Thyroid gland (tissue), 4 donors: ENCODE measurements at places on chromosomes 13 and 19. TPM values are rescaled to one million over a fixed set of nuclear protein-coding genes. Genes with fewer than 3 reads are reported as not detected.

- H3K4me1 ChIP-seq = no peaks in the 10 kb centered on the region
- H3K36me3 ChIP-seq = no peaks in the 10 kb centered on the region
- H3K4me3 ChIP-seq = no peak overlapping the region
- no peak overlapping the region for H3K27ac ChIP-seq
These were observed 930.8 kb downstream of the SLITRK5 start for GRCh38 chr13:88601949-88602348.

The PPFIA3 gene
- 5.0 TPM for total RNA-seq

DNA sequence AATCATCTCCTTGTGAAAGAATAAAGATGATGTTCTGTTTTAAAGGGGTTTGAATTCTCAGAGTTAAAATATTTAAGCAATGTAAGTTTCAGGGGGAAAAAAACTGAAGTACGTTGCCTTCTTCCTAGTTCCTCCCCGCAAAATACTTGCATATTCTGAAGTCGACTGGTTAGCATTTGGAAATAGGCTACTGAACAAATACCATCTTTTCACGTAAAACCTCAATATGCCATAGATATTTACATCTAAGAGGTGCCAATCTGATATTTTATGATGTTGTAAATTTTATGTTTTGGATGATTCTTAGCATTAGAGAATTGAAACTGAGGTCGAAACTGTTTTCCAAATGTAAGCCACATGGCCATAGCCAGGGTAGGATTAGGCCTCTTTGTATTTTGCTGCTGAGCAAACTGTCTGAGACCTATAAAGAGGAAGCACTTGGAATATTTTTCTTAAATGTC lies 138.3 kb downstream of the FLT1 start:
- H3K36me3 ChIP-seq = no peaks in the 10 kb centered on the region
- H3K4me3 ChIP-seq = no peak overlapping the region
- DNase-seq = no peak
- peaks cover 6% of the 10 kb centered on the region for H3K4me1 ChIP-seq
- no peak overlapping the region for H3K27ac ChIP-seq

DNA sequence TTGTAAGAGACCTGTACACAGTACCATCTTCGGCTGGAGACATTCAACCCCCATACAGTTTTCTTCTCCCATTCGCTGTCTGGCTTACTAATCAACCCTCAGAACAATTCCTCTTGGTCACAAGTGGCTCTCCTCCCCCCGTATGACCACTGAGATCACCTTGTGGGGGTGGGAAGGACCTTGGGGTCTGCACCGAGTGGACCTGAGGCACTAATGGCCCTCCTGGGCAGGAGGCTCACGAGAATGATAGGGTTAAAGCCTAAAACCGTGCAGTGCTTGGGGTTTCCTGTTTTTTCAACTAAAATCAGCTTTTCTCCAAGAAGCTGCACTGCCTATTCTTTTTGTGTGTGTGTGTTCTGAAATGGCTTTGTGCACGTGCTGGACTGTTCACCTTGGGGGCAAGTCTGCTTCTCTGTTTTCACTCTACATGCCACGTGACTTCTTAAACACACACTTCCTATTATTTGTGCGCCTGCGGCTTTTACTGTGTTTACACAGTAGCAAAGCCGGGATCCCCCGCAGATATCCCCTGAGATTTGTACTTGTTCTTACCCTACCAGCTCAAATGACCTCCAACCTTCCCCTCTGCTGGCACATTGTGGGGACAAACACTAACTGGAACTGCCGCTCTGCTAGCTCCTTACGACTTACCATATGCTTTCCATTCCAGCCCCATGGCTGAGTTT lies 12.3 kb downstream of the RBM26 start:
- H3K4me1 ChIP-seq = peaks cover 16% of the 10 kb centered on the region
- H3K4me3 ChIP-seq = no peak overlapping the region

- H3K36me3 ChIP-seq = no peaks in the 10 kb centered on the region
- H3K4me1 ChIP-seq = no peaks in the 10 kb centered on the region
- DNase-seq = no peak
These were observed 17.6 kb upstream of the TNFRSF19 start for GRCh38 chr13:23552661-23553060.

DNA sequence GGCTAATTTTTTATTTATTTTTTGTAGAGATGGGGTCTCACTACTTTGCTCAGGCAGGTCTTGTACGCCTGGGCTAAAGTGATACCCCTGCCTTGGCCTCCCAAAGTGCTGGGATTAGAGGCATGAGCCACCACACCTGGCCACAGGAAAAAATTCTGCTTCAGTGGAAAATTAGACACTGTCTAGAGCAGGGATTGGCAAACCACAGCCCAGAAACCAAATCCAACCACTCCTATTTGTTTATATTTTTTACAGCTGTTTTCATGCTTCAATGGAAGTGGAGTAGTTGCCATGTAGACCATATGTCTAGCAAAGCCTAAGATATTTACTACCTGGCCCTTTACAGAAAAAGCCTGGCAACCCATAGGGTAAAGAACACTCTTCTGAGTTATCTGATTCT lies 123.7 kb upstream of the MRI1 start:
- H3K27me3 ChIP-seq = no peaks in the 10 kb centered on the region
- no peak overlapping the region for H3K4me3 ChIP-seq
- H3K36me3 ChIP-seq = no peaks in the 10 kb centered on the region

- no peak for DNase-seq
- no peaks in the 10 kb centered on the region for H3K36me3 ChIP-seq
- H3K4me1 ChIP-seq = no peaks in the 10 kb centered on the region
- H3K27ac ChIP-seq = no peak overlapping the region
- H3K4me3 ChIP-seq = no peak overlapping the region
- H3K27me3 ChIP-seq = no peaks in the 10 kb centered on the region
These were observed 234.6 kb upstream of the RFC3 start for GRCh38 chr13:33583398-33583797.

The ZNF560 gene
- total RNA-seq = not detected

GRCh38 chr19:14039181-14039580 lies 7.6 kb downstream of the IL27RA start:
- no peak overlapping the region for H3K27ac ChIP-seq
- no peaks in the 10 kb centered on the region for H3K36me3 ChIP-seq
- no peaks in the 10 kb centered on the region for H3K27me3 ChIP-seq
- DNase-seq = no peak
- peaks cover 7% of the 10 kb centered on the region for H3K4me1 ChIP-seq
- no peak overlapping the region for H3K4me3 ChIP-seq

The ZNF285 gene
- total RNA-seq = 3.8 TPM

The PGLYRP2 gene
- not detected for total RNA-seq

The CYP2A6 gene
- total RNA-seq = not detected

The SLC25A41 gene
- total RNA-seq = 0.33 TPM

The DMKN gene
- 227 TPM for total RNA-seq

The B3GNT3 gene
- total RNA-seq = 0.78 TPM

- H3K4me3 ChIP-seq = no peak overlapping the region
- no peaks in the 10 kb centered on the region for H3K36me3 ChIP-seq
- H3K4me1 ChIP-seq = no peaks in the 10 kb centered on the region
- H3K27me3 ChIP-seq = no peaks in the 10 kb centered on the region
- no peak for DNase-seq
- H3K27ac ChIP-seq = no peak overlapping the region
These were observed 150.7 kb downstream of the ABCC4 start for GRCh38 chr13:95150555-95150954.

- no peaks in the 10 kb centered on the region for H3K36me3 ChIP-seq
- DNase-seq = no peak
- H3K4me3 ChIP-seq = no peak overlapping the region
- H3K4me1 ChIP-seq = no peaks in the 10 kb centered on the region
These were observed 414.4 kb downstream of the OLFM4 start for GRCh38 chr13:53442979-53443378.

DNA sequence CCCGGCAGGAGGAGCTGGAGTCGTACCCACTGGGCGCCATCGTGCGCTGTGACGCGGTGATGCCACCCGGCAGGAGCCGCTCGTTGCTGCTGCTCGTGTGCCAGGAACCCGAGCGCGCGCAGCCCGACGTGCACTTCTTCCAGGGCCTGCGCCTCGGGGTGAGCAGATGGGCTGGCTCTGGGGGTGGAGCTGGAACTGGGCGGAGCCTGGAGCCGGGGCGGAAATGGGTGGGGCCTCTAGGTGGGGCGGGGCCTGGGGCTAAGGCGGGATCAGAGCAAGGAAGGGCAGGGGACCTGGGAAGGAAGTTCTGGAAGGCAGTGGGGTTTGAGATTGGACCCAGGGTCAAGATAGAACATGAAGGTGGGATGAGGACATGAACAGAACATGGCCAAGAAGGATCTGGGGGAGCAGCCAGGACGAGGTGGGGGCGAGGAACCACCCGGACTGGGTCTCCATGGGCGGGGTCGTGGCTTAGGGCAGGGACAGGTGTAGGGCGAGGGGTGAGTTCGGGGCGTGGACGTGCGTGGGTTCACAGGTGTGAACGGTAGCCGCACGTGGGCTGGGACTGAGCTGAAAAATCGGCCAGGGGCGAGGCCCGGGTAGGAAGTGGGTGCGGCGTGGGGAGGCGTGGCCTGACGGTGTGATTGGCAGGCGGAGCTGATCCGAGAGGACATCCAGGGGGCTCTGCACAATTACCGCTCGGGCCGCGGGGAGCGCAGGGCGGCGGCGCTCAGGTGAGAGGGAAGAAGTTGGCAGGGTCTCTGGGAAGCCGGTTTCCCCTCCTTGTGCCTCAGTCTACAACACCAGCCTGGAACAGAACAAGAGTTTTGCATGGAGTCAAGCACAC lies 4.7 kb downstream of the EPS8L1 start:
- peaks cover 19% of the 10 kb centered on the region for H3K4me1 ChIP-seq
- DNase-seq = peak; percentile 48
- H3K27ac ChIP-seq = no peak overlapping the region
- no peaks in the 10 kb centered on the region for H3K27me3 ChIP-seq
- no peaks in the 10 kb centered on the region for H3K36me3 ChIP-seq

DNA sequence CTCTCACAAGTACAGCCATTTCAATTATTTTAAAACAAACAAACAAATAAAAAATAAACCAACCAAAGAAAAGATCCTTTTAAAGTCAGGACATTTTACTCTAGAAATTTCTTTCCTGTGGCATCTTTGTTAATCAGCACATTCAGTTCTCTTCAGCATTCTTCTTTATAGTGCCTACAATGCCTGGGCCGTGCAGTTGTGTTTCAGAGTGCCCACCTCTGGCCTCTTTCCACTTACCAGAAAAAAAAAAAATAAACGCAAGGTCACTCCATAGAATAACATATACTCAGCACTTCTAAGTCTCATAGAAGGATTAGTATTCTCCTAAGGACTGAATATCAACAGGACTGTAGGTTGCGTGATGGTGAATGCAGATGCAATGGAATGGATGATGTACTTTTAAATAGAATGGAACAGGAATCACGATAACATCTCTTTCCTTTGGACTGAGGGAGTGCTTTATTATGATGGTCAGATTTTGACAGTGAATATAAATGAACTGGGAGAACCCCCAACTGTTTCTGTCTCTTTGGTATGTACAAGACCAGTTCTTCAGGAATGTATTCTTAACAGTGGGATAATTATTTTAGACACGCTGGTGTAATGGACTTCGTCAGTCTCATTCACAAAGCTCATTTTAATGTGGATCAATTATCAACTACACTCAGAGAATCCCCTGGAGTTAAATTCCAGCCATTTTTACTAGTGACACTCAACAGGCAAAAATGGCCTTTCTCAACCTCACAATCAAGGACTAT lies 125.0 kb upstream of the NBEA start:
- H3K4me1 ChIP-seq = no peaks in the 10 kb centered on the region
- no peaks in the 10 kb centered on the region for H3K36me3 ChIP-seq
- DNase-seq = no peak
- H3K4me3 ChIP-seq = no peak overlapping the region
- no peak overlapping the region for H3K27ac ChIP-seq
- no peaks in the 10 kb centered on the region for H3K27me3 ChIP-seq

DNA sequence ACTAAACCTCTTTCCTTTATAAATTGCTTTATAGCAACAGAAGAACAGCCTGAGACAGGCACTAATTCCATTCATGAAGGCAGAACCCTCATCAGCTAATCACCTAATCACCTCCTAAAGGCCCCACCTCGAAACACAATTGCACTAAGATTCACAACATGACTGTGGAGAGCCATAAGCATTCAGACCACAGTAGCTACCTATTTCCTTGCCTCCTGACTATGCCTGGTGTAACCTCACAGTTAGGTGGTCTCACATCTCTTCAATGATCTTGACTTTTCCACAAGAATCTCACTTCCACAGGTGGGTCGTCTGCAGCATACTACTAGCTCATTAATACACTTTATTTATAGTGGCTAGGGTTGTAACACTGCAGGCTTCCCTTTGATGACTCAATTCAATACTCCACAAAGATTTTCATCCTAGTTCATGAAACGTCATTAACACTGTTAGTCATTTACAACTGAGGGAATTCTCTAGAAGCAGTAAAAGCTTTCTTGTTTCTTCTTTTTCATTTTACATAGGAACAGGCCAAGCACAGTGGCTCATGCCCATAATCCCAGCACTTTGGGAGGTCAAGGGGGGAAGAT lies 27.1 kb downstream of the STK24 start:
- peaks cover 26% of the 10 kb centered on the region for H3K4me1 ChIP-seq
- no peaks in the 10 kb centered on the region for H3K36me3 ChIP-seq
- no peak overlapping the region for H3K4me3 ChIP-seq
- H3K27ac ChIP-seq = no peak overlapping the region
- H3K27me3 ChIP-seq = no peaks in the 10 kb centered on the region

DNA sequence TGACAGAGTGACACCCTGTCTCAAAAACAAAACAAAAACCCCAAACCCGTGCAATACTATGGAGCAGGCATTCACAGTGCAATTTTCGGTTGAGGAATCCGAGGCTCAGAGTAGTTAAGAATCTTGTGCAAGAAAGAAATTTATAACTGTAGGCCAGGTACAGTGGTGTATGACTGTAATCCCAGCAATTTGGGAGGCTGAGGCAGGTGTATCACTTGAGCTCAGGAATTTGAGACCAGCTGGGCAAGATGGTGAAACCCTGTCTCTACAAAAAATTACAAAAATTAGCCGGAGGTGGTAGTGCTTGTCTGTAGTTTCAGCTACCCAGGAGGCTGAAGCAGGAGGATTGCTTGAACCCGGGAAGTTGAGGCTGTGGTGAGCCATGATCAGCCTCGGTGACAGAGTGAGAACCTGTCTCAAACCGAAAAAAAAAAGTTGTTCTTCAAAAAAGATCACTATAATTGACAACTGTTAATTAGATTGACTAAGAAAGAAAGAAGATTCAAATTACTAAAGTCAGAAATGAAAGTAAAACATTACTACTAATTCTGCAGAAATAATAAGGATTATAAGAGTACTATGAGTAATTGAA lies 12.9 kb downstream of the CEACAM1 start:
- H3K27ac ChIP-seq = no peak overlapping the region
- H3K36me3 ChIP-seq = no peaks in the 10 kb centered on the region
- H3K27me3 ChIP-seq = no peaks in the 10 kb centered on the region
- no peaks in the 10 kb centered on the region for H3K4me1 ChIP-seq
- no peak for DNase-seq

- peaks cover 22% of the 10 kb centered on the region for H3K27me3 ChIP-seq
- no peaks in the 10 kb centered on the region for H3K36me3 ChIP-seq
- H3K4me1 ChIP-seq = peaks cover 23% of the 10 kb centered on the region
- peak; percentile 36 for DNase-seq
- H3K4me3 ChIP-seq = peak within 1 kb of the TSS; percentile 44
These were observed at the start of gene FLT1 for GRCh38 chr13:28494778-28495537. FLT1 (minus strand) TSS chr13:28495128; CDS start chr13:28494843, 285 bp downstream.

- DNase-seq = no peak
- no peaks in the 10 kb centered on the region for H3K27me3 ChIP-seq
- H3K4me1 ChIP-seq = peaks cover 24% of the 10 kb centered on the region
- no peak overlapping the region for H3K4me3 ChIP-seq
- no peaks in the 10 kb centered on the region for H3K36me3 ChIP-seq
- H3K27ac ChIP-seq = no peak overlapping the region
These were observed 107.6 kb upstream of the RNF113B start for GRCh38 chr13:98284679-98285078.

GRCh38 chr13:49690995-49691784 lies at the start of gene EBPL:
EBPL (minus strand) TSS chr13:49691486; CDS start chr13:49691424, 62 bp downstream.
- DNase-seq = peak; percentile 95
- H3K4me3 ChIP-seq = peak within 1 kb of the TSS; percentile 21
- no peaks in the 10 kb centered on the region for H3K27me3 ChIP-seq
- H3K36me3 ChIP-seq = no peaks in the 10 kb centered on the region
- peaks cover 13% of the 10 kb centered on the region for H3K4me1 ChIP-seq
